ENCODE measurements at places on chromosomes 16 and 17. TPM values are rescaled to one million over a fixed set of nuclear protein-coding genes. Genes with fewer than 3 reads are reported as not detected.

- DNase-seq: peak; percentile 88
These were observed 55.3 kb downstream of the WDR45B start for GRCh38 chr17:82592767-82593589.

DNA sequence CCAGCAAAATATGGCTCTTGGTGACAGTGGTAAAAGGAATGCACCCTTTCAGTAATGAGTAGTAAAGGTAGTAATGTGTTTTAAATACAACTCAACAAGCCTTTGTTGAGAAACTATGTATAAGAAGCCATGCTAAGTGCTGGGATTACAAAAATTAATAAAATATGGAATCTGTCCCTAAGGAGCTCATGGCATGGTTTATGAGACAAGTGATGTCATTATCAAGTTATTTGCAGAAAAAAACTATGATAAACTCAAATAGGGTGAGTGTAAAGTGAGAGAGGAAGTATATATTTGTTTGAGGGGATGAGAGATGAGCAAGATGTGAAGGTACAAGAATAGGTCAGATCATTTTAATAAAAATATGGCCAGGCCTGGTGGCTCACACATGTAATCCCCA lies 76.9 kb downstream of the NF1 start:
- no peak for DNase-seq

DNA sequence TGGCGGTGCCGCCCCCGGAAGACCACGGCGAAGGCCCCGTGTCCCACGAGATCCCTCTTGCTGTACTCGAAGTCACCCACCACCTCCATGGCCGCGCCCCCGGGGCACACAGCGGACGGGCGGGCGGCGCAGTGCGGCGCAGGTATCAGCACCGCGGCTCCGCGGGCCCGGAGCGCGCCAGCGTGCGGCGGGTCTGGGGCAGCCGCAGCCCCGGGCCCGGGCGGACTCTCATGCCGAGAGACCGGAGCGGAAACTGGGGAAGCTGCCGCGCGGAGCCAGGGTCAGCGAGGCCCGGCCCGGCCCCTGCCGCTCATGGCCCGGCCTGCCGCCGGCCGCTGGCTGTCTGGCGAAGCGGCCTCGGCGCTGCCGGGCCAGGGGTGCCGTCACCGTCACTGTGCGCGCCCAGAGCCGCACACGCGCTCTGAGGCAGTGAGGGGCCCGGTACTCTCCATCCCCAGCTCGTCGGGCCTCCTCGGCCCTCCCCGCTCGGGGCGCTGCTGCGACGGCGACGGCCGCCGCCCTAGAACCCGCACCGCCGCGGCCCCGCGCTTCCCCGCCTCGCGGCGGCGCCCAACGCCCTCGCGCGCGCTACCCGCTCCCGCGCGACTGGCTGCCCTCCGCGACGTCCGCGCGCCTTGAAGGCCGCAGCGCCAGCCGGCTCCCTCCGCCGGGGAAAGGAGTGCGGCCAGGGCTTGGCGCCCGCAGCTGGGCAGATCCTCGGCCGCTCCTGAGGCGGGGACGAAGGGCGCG lies at the start of gene ULK2:
Gene ULK2 (minus strand): TSS at position 608 of the 750 bp plus-strand sequence. CDS start 519 bp downstream, at position 89.
- DNase-seq: peak; percentile 83

Gene NDRG4
- 32.1 TPM for total RNA-seq

Gene BRIP1
- total RNA-seq: 24.2 TPM
